ENCODE measurements at places on chromosomes 13 and 19.

DNA sequence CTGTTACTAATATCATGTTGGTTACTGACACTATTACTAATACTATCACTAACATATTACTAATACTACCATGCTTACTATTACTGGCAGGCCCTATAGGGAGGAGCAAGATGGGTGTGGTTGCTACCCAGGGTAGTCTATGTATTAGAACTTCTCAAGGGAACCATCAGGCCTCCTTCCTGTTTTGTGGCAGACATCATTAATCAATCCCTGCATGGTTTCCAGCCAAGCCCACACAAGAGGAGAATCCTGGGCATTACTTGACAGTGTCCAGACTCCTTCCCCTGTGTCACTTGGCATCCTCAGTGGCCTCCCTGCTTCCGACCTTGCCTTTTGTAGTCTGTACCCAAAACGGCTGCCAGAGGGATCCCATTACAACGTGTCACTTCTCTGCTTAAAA, 8.9 kb downstream of the HAS1 start:
- ATAC-seq = no peak

DNA sequence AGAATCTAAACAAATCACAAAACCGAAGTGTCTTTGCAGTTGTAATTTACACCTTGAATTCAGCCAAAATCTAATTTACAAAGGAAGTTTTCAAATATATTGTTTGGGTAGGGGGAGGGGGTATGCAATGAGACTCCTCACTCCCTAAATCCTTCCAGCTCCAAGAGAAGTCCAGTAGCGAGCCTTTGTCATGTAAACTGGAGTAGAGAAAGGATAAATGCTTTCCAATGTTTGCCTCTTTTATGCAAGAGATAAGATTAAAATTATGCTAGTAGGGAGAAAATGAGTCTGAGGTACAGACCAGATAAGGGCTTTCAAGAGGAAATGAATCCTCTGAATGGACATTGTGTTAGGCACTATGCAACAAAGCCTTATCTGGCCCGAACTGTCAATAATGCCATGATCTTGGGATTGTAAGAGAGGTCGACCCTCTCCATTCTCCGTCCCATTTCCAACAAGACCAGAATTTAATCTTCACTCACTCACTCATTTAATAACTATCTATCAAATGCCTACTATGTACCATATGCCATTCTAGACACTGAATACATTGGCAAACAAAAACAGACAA, 199.2 kb downstream of the LACC1 start:
- no peak for ATAC-seq

GRCh38 chr19:56839652-56840450, 675 bp downstream of the PEG3 start:
- ATAC-seq = peak; percentile 71

DNA sequence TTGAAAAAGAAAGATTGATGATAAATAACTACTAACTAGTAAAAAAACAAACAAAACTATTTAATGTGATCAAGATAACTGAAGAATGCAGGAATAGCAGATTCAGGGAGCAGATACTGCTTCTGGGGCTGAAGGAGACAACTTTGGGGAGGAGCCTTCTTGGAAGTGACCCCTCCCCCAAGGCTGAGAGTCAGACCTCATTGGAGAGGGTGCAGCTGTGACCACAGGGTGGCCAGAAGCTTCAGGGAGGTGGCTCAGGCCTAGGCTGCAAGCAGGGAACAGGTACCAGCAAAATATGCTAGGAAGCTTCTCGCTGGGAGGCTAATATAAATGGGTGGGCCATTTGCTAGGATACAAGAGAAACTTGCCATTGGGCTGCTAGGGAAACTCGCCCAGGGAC, 149.9 kb downstream of the MYO16 start:
- ATAC-seq = no peak

- ATAC-seq = no peak
Measured at GRCh38 chr19:50795664-50796073, 5.5 kb downstream of the ACP4 start.

DNA sequence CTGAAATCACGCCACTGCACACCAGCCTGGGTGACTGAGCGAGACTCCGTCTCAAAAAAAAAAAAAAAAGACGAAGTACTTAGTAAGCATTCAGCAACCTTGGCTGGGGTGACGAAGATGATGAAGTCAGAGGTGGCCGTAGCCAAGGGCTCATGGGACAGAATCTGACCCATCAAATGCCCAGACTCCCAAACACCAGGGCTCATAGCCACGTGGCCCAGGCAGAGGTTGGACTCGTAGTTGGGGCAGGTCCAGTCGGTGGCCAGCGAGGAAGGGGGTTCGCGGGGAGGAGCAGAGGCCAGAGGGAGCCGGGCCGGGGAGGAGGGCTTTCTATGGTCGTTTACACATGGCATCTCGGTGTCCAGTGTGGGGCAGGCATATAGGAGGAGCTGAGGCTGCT, 52.1 kb upstream of the EHD2 start:
- ATAC-seq = no peak

- no peak for ATAC-seq
Measured at GRCh38 chr19:18046059-18046718, 38.2 kb downstream of the ARRDC2 start.

DNA sequence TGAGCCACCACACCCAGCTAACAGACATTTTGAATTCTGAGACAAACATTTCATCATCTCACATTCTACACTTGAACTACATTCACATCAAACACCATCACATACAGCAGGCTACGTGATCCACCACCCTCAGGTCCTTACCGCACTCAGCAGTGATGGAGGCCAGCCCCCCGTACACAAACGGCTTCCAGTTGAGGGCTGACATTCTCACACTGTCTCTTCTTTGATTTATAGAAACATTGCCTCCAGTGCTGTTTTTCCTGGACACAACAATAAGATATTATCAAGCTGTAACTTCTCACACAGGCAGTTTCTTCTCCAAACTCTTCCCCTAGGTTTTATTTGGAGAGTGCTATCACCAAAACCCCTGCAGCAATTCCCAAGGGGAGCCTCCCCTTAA, 7.0 kb downstream of the SLC25A30 start:
- ATAC-seq = no peak

DNA sequence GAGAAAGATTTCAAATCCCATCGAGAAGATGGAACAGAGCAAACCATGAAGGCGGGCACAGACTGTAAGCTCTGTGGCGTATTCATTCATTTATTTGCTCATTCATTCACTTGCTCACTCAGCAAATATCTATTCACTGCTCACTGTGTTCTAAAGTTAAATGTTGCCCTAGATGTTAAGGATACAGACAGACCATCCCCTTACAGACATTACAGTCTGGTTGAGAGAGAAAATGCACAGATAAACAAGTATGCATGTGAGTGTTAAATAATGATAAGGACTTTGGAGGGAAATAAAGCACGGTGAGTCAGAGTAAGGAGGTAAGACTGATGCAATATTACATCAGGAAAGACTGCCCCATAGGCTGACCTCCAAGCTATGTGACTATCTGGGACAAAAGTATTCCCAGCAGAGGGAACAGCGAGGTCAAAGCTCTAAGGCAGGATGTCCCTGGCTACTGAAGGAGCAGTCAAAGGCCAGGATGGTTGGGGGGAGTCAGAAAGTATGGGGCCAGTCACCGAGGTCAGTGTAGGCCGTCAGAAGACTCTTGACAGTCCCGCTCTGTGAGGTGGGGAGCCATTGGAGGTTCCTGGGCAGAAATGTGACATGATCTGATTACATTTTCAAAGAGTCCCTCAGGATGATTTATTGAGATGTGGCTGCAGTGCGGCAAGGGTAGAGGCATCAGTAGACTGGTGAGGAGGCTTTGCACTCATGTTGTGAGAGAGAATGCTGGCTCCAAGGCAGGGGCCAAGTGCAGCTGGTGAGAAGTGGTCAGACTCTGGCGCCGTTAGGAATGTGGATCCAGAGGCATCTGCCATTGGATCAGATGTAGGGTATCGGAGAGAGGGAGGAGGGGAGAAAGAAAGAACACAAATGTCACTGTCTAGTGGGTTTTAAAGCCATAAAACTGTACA, 37.9 kb downstream of the MBNL2 start:
- ATAC-seq = peak; percentile 35

DNA sequence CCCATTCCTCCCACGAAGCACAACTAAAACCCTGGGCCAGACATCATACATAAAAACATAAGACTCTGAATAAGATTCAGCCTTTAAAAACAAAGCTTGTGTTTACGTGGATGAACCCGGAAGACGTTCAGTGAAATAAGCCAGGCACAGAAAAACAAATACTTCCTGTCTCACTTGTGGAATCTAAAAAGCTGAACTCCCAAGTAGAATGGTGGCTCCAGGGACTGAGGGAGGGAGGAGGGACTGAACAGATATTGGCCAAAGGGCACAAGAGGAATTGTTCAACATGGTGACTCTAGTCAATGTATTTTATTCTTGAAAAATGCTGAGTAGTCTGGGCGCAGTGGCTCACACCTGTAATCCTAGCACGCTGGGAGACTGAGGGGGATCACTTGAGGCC, 35.7 kb upstream of the TPM4 start:
- ATAC-seq = no peak

GRCh38 chr13:52899206-52899605, 50.8 kb upstream of the PCDH8 start:
- no peak for ATAC-seq

- no peak for ATAC-seq
Measured at GRCh38 chr13:110376120-110376519, 69.0 kb downstream of the COL4A2 start.

DNA sequence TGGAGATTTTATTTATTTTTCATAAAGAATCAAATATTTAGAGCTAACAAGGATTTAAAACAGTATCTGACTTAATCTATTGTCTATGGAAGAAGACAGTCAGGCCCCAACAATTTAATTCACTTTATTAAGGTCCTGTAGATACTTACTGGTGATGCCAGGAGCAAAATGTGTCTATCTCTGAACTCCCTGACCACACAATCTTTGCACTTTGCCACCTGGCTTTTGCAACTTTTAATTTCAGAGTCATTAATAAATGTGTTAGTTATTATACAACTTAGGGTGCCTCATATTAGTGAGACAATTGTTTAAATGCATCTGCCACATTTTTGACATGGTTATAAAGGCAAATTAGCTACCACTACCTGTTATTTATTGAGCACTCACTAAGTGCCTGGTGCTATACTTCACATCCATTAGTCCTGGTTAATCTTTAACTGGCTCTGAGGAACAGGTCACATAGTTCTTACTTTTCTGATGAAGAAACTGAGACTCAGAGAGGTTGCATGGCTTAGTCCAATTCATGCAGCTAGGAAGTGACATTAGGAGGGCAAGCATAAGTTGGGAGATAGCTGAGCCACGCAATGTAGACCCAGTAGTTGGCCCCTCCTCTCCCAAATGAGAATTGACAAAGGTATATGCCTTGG, 297.9 kb downstream of the DCT start:
- ATAC-seq = no peak

GRCh38 chr19:4007836-4008539, 452 bp downstream of the PIAS4 start:
- no peak for ATAC-seq

- no peak for ATAC-seq
Measured at GRCh38 chr13:94196413-94196812, 283.1 kb downstream of the DCT start.

DNA sequence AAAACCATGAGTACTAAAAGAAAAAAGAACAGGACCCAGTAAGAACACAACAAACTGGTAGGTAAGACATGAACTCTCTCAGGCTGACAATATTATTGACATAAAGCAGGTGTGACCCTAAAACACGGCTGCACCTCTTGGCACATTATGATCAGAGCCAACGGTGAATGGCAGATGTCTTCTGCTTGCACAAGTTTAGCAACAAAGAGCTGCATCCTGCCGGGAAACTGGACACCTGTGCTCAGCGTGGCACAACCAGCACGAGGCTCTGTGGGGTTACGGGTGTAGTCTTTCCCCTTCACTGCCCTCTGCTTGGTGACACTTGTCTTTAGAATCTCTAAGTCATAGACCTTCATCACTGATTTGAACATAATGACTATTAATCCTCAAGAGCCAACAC, 97.9 kb downstream of the DOCK9 start:
- ATAC-seq = no peak

- ATAC-seq = no peak
Measured at GRCh38 chr13:44764302-44764692, 188.2 kb upstream of the TSC22D1 start.

DNA sequence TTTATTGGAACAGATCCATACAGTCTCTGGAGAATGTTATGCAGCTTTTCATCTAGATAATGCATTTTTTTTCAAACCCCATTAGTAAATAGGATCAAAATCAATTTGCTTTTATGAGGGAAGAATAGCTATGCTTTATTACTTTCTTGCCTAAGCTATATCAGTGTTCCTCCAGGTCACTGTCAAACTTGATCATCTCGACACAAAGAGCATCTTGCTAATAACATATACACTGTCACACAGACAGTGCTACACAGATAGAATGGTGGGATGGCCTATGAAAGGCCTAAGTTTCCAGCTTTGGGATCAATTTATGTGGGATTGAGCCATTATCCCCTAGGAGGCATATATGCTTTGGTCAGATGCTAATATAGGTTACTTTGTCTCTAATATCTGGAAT, 862.9 kb upstream of the SPRY2 start:
- no peak for ATAC-seq

GRCh38 chr19:53554804-53555203, 16.9 kb downstream of the ZNF331 start:
- ATAC-seq = peak; percentile 21

DNA sequence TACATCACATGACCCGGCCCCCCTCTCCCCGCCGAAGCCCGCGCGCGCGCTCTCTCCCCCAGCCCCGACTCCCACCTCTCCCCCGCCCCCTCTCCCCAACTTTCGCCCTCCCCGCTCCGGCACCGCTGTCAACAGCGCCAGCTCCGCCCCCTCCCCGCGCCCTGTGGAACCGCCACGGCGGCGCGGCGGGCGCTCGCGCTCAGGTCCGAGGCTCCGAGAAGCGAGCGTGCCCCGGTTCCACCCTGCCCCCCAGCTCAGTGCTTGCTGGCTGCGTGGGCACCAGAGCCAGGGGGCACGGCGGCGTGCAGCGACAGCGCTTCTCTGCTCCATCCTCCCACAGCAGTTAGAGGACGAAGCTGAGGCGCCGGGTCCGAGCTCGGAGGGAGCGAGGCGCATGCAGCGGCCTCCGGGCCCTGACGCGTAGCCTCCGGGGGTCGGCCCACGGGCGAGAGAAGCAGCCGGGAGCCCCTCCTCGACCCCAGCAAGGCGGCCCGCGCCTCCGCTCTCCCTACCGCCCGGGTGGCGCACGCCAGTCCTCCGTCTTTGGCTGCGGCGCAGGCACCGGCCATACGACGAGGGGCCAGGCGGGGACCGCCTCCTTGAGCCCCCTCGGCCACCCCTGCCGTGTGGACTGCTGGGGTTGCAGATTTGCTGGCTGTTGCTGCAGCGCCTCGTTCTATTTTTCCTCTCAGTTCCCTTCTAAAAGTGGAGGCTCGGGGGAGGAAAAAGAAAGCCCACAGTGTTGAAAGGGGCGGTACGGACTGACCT, 109.5 kb downstream of the KCNRG start:
- ATAC-seq = peak; percentile 8

DNA sequence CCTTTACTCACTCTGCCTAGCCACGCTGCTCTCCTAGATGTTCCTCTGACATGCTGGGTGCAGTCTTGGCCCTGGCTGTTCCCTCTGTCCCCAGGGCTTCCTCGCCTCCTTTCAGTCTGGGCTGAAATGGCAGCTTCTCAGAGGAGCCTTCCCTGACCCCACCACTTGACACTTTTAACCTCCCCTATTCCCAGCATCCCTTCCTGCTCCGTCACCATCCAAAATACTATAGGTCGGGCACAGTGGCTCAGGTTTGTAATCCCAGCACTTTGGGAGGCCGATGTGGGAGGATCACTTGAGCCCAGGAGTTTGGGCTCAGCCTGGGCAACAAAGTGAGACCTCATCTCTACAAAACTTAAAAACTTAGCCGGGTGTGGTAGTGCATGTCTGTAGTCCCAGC, 2.6 kb downstream of the FAM187B start:
- ATAC-seq = no peak

GRCh38 chr19:40530091-40530901, 46.4 kb upstream of the SHKBP1 start:
- no peak for ATAC-seq

GRCh38 chr13:63605962-63606361, 2190.3 kb upstream of the PCDH20 start:
- no peak for ATAC-seq
